ENCODE measurements at places on chromosomes 3 and 15.

- DNase-seq, result peak; percentile 69
Observed at GRCh38 chr3:18424729-18425640, at the start of gene SATB1. SATB1 (minus strand) TSS chr3:18425339; CDS start chr3:18420967, 4,372 bp downstream.

DNA sequence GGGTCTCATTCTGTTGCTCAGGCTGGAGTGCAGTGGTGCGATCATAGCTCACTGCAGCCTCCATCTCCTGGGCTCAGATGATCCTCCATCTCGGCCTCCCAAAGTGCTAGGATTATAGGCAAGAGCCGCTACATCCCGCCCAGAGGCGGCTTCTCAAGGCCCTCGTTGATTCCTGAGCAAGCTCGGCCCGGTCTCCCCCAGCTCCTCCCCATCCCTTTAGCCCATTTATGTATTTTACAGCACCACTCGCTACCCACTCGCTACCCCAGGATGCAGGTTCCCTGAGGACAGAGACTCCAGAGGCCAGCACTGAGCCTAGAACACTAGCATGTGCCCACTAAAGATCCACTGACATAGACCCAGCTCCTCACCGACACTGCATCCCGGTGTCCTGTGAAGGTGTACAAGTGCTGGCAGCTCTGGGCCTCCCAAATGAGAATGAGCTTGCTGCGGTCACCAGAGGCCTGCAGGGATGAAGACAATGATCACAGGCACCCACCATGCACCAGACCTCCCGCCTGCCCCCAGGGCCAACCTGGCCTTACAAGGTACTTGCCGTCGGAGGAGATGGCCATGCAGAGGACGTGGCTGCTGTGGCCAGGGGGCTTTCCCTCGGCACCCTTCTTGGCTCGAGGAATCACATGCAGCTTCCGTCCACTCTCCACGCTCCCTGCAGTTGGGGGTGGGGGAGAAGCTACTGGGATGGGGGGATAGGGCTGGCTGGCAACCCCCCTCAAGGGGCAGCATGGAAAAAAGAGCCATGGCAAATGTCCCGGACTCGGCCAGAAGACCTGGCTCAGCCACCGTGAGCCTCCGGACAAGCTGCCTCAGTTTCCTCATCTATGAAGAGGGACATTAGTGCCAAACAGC, 5.6 kb downstream of the RRP9 start:
- no peak for DNase-seq

DNA sequence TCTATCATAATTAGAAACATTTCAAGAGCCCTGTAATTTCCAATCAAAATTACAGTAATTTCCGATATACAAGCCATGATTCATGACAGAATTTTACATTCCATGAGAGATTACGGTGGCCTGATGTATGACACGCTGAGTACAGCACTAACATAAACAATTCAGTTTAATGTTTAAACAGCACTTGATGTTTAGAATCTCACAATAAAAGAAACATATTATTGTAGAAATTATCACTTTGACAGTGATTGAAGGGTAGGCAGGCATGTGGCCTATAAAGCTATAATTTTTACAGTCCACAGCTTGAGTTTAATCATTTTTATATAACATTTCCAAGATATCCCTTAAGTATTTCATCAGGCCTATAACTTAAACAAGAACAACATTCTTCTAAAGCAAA, 48.5 kb downstream of the SATB1 start:
- no peak for DNase-seq

DNA sequence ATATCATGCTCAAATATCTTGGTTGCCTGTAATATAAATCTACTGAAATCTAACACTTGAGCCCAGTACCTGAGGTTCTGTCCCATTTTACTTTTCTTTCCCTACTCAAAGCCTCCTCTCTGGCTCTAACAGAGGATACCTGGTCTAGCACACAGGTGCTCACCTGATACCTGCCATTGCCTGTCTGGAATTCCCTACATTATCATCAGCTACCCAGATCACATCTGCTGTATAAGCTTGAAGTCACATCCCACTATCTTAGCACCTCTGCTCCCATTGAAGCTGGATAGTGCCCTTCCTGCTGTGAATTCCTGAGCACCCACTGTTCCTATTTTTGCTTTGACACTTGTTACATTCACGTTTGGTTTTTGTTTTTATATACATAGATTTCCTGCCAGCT, 30.5 kb downstream of the GYG1 start:
- DNase-seq, result no peak

DNA sequence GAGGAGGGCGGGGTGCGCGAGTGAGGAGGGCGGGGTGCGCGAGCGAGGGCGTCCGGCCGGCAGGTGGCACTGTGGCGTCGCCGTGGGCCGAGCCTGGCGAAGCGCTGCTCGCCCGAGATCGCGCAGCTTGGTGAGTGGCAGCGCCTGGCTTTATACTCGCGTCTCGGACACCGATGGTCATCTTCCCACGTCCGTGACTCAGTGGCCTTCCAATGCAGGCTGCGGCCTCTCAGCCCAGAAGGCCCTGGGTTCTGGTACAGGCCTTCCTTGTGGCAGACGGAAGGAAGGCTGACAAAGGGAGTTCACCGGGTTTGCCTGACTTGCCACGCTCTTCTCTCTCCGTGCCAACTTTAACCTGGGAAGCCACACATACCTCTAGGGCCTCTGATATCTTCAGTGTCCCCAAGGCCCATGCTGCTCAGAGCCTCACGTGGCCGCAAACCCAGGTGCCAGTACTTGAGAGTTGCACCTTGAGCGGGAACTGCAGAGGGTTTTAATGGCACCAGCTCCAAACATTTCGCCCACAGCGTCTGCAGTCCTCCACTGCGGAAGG, 195.3 kb upstream of the LYSMD4 start:
- peak; percentile 75 for DNase-seq

DNA sequence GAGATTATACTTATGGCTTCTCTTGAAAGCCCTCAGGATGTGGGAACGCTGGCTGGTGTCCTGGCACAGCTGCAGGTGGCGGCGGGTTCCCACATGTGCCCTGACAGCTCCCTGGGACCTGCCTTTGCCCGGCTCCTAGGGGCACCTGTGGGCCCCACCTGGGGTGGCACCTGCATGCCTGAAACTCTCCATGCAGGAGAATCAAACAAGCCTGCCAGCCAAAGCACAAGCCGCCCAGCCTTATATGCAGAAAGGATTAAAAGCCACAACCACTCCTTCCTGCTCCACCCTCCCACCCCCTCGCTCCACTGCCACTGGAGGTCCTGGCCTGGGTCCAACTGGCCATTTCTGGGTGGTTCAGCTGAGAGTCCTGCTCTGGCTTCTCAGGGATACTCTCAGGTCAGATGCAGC, 18.1 kb downstream of the TRPM1 start:
- DNase-seq, result no peak

GRCh38 chr15:93126599-93126998, 37.6 kb upstream of the RGMA start:
- no peak for DNase-seq

DNA sequence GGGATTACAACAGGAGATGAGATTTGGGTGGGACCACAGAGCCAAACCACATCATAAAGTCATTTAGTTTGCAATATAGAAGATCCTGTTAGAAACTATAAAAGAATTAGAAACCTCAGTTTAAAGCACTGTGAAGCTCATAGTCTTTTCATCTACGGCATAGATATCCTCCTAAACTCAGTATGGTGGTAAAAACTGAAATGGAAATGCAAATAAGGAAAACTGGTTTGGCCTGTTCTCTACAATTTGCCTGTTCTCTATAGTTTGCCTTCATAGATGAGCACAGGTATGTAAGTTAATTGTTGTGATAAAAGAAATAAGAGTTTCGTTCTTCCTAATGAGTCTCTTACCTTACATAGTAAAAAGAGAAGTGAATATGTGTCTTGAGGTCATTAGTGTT, 331.6 kb upstream of the ARL6 start:
- DNase-seq, result no peak

DNA sequence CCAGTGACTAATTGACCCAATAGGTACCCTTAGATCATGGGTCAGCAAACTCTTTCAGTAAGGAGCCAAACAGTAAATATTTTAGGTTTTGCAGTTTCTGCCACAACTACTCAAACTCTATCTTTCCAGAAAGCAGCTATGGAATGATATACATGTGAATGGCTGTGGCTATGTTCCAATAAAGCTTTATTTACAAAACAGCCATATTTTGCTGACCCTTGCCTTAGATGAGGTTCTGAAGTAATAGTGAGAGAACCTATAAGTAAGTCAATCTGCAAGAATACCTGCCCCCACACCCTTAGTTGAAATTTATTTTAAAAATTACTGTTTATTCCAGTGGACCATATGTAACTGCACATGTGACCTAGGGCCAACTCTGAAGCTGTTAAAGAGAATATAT, 134.0 kb downstream of the CMSS1 start:
- no peak for DNase-seq

- DNase-seq, result peak; percentile 57
Observed at GRCh38 chr3:139937674-139938279, 2.8 kb downstream of the CLSTN2 start.

DNA sequence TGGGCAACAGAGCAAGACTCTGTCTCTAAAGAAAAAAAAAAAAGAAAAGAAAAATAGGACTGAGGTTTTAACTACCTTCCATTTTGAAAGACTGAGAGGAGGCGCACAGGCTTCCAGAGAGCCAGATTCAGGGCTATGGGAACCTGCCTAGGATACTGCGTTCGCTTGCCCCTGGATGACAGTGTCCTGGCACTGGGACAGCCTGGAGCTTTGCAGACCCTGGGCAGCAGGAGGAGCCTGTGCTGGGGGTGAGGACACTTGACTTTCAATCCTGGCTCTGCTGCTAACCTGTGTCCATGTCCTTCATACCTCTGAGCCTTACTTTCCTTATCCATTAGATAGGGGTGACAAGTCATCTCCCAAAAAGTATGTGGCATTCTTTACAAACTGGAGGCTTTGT, 31.2 kb downstream of the CD276 start:
- no peak for DNase-seq

DNA sequence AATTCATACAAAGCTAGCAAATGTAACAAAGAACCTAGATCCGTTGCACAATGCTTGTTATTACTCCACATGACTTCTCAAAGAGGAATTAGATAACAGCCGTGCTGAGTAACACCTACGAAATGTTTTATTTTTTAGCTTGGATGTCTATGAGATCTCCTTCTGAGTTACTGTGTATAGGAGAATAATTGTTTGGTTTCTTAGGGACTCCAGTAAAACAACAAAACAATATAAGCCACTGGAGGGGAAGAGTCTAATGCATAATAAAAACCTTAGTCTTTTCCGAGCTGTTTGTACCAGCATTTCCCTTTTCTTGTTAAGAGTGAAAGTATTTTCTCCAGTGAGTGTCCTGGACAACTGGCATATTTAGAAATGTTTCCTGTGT, 15.6 kb downstream of the SNAP23 start:
- no peak for DNase-seq

GRCh38 chr3:166526881-166527280, 689.7 kb upstream of the BCHE start:
- DNase-seq, result no peak

DNA sequence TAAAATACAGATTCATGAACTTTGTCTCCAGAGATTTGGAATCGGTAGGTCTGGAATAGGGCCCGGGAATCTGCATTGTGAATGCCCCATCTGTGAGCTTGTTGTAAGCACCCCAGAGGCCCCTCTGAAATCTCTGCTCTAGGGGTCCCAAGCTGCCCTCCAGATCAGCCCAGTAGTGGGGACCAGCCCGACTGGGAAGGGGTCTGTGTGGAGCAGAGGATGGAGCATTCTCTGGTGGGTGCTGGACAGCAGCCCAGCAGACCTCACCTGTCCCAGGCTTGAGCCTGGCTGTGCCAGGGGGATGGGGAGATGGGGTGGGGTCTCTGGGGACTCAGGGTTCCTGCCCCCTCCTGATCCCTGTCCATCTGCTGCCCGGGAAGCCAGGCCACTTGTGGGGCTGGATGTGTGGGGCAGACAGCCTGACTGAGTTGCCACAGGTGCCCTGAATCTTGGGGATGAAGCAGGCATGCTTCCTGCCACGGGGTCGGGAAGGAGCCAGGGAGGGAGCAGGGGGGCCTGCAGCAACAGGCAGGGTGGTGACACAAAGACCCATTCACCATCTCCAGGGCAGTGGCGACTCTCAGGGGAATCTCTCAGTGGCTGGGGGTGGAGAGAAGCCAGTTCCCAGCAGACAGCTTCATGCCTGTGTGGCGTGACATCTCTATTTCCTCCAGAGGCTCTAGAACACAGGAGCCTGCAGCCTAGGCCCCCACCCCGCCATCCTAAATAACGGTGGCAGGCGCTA, 99.3 kb downstream of the WNT7A start:
- no peak for DNase-seq

DNA sequence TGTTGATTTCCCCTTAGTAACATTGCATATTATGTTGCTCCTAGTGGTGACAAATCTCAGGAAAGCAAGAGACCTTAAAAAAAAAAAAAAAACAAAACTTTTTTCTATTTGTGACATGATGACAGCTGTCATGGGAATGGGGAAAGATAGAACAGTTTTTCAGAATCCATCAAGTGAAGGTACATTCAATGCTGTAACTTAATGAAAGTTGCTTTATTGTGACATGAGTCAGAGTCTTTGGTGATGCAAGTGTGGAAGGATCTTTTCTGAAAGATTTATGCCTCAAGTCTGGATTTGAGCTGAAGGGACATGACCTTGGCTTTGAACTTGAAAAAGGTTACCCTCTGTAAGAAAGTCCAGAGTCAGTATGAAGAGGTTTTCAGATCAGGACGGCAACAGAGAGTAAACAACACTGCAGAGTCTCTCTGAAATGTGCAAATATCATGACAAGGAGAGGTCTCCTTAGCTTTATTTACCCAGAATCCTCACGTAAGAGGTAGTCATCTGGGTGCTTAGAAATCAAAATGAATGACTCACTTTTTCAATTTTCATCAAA, 424.7 kb downstream of the CNTN4 start:
- no peak for DNase-seq

DNA sequence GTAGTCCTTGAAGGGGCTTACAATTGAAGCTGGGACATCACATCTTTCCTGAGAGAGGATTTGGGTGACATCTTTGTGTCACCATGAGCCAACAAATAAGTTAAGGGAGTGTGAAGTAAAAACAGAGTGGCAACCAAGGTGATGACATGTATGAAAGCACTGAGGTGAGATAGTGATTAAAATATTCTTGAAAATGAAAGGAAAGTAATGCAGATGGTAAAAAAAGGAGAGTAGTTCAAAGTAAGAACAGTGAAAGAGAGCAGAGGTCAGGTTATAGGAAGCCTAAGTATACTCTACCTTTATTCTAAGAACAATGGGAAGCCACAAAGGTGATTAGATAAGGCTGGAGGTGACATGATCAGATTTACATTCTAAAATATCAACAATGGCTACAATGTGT, 486.1 kb downstream of the DIPK2A start:
- DNase-seq, result no peak

DNA sequence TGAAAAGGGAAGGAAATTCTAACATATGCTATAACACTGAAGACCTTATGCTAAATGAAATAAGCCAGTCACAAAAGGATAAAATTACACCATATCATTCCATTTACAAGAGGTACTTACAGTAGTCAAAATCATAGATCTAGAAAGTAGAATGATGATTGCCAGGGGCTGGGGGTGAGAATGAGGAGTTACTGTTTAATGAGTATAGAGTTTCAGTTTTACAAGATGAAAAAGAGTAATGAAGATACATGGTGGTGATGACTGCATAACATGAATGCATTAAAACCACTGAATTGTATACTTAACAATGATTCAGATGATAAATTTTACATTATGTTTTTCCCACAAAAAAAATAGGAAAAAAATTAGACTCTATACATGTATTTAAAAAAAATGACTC, 152.6 kb downstream of the SCAPER start:
- no peak for DNase-seq
